Stimulated activated CD4-positive, alpha-beta T cell treated with anti-CD3 and anti-CD28 coated beads, Interleukin-4, amount 100 ng/mL, for 4 hours (primary cell): ENCODE measurements at places on chromosomes 5 and 9.

DNA sequence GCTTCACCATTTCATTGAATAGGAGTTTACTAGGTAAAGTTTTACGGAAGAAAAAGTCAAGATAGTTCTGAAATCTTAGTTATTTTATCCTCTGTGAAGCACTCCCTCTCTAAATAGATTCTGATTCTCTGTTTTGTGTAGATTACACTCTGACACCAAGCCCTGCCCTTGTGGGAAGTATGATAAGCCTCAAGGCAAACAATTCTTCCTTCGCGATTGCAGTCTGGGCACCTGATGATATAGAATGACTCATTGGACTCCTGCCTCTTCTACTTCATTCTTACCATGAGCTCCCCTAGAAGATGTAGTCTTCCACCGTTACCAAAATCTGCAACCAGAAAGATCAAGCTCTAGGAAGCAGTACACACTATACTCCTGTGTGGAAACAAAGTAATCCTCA, 626.9 kb upstream of the PTGER4 start:
- DNase-seq = no peak

DNA sequence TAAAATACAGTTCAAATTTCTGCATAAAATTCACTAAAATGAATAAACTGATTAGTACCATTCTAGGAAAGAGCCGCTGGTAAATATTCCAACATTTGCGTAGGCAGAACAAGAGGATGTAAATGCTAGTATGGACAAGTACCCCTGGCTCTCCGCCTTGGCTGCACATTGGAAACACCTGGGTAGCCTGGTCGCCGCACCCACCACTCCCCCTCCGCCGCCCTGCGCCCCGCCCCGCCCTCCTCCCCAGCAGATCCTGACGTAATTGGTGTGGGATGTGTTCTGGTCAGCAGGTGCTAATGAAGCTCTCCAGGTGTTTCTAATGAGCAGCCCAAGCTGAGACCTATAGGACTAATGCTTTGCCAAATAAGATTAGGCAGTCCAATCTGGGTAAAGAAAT, 225.7 kb downstream of the FRMD3 start:
- no peak for DNase-seq

DNA sequence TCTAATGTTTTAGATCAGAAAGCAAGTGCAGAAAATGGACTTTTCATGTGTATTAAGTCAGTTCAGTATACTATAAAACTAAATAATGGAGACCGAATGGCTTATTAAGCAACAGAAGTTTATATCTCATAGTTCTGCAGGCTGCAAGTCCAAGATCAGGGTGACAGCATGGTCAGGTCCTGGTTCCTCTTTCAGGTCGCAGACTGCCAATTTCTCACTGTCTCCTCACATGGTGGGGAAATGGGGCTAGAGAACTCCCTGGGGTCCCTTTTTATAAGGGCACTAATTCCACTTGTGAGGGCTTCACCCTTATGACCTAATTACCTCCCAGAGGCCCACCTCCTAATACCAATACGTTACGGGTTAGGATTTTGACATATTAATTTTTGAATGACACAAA, 48.7 kb downstream of the RICTOR start:
- DNase-seq = no peak

DNA sequence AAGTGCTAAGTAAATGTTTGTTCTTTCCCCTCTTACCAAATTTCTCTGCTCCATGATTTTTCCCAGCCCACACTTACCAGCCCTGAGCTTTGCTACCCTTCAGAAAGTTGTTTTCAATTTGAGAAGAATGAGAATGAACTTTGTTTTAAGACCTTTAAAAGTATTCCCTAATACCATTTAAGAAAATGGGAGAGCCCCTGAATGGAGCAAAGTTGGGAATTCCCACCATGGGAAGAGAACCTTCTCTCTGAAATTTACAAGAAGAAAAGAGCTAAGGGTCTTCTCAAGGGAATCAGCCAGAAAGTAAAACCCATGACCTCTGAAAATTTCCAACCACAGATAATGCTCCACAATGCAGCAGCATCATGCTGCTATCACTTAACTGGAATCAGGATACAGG, 17.7 kb downstream of the ZNF366 start:
- DNase-seq = no peak

DNA sequence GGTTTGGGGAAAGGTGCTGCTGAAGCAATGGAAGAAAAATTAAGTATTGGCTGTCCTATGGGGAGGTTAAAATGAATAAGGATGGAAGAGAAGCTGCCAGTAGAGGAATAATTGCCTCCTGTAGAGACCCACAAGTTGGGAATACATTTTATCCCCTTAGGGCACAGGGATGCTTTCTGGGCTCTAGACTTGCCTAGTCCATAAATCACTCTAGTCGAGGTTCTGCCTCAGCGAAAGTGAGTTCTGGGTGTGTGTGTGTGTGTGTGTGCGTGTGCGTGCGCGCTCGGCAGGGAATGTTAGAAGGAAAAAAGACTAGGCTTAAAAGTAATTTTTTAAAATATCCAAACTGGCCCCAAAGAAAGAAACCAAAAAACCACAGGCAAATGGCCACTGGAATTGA, 291.6 kb downstream of the DOCK8 start:
- DNase-seq = no peak

GRCh38 chr9:974031-974995, 2.1 kb upstream of the DMRT3 start:
- no peak for DNase-seq

DNA sequence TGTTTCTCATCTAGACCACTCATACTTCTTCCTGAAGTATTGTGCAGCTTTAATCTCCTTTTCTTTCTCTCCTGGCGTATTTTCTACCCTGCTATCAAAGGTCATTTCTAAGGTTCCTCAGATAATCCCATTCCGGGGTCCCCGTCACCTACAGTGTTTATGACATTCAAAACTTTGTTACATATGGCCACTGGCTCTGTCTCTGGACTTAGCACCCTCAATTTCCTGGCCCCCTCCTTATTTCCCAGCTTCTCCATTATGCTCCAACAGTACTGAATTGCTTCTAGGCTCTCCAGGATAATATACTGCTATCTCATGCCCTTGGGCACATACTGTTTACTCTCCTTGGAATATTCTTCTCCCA, 31.2 kb downstream of the RFK start:
- DNase-seq = no peak

GRCh38 chr5:74239261-74239660, 401.3 kb downstream of the ENC1 start:
- no peak for DNase-seq

GRCh38 chr5:138028971-138029365, 3.9 kb downstream of the FAM13B start:
- no peak for DNase-seq
